ENCODE measurements at places on chromosomes 12 and 14.

DNA sequence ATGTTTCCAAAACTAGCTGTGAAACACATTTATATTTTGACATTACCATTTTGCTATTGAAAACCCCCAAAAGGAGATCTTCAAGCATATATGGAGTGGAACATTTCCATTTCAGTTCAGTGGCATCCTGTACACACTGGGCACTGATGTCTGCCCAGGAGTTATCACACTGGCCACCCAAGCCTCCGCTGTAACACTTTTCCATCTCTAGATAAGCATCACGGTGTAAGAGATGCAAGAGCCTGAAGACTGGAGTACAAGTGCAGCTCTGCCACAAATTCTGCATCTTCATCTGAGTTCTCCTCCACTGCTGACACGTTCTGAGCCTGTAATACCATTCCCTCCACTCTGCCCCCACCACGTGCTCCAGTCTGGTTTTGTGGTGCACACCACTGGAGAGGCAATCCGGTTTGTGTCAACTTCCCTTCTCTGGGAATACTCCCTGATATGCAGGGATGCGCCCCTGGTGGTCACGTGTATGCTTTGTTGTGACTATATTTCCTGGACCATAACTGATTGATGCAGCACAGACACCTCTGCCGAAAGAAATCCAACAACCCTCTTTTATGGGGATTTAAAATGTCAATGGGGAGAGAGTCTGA, 12.7 kb downstream of the SPTLC2 start:
- no peak for DNase-seq

DNA sequence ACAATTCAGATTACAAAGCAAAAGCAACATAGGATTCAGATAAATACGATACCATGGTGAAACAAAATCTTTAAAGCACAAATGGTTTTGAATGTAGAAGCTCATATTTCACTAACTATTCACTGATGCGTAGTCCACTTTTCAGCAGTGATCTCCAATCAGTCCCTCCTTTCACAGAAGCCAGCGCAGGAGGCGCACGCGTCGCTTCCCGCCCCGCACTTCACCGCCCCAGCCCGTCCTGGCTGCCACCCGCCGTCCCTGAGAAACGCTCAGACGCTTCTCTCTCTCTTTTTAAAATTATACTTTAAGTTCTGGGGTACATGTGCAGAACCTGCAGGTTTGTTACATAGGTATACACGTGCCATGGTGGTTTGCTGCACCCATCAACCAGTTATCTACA, 19.8 kb upstream of the CHFR start:
- no peak for DNase-seq

DNA sequence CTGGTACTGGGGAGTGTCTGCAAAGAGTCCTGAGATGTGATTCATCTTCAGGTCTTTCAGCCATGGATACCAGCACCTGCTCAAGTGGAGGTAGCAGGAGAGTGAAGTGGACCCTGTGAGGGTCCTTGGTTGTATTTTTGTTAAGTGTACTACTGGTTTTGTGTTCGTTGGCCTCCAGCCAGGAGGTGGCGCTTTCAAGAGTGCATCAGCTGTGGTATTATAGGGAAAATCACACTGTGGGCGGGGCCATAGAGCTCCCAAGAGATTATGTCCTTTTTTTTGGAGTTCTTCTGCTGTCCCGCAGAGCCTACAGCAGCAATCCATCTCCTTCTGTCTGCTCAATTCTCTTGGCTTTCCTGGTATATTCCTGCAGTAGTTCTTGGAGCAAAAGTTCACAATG, 66.8 kb downstream of the SPATA7 start:
- no peak for DNase-seq

DNA sequence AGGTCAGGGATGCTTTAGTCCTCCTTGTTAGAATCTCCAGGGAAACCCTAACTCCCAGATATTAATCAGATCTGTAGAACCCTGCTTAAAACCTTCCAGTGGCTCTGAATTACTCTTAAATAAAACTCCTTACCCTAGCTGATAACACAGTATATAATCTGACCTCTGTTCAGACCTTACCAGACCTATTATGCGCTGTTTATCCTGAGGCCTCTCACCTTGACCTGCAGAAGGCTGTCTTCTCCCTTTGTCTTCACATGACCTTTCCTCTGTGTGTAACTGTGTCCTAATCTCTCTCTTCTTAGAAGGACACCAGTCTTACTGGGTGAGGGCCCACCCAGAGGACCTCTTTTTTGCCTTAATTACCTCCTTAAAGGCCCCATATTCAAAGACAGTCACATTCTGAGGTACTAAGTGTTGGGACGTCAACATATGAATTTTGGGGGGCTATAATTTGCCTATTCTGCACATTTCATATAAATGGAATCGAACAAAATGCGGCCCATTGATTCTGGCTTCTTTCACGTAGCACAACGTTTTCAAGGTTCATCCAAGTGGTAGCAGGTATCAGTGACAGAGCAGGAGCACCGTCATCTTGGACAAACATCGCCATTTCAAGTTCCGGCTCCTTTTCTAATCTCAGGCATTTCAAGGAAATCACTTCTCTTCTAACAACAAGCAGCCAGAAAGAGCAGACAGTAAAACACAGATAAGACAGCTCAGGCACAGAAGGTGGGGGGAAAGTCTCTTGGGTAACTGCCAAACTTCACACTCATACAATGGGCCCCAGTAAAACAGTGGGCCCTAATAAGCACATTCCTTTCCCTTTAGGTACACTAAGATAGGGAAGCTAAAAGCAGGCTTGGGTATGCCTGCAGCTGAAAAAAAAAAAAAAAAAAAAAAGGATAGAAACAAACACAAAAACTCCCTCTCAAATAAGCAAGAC, 200.2 kb upstream of the NUDT4 start:
- DNase-seq = no peak

GRCh38 chr12:107092669-107093416, 506 bp downstream of the CRY1 start:
- DNase-seq = no peak

GRCh38 chr12:64965920-64966319, 141.5 kb downstream of the TBC1D30 start:
- no peak for DNase-seq

- peak; percentile 32 for DNase-seq
These were observed 91.8 kb downstream of the PLXNC1 start for GRCh38 chr12:94240171-94240570.

- no peak for DNase-seq
These were observed 84.8 kb upstream of the FICD start for GRCh38 chr12:108430245-108430644.

DNA sequence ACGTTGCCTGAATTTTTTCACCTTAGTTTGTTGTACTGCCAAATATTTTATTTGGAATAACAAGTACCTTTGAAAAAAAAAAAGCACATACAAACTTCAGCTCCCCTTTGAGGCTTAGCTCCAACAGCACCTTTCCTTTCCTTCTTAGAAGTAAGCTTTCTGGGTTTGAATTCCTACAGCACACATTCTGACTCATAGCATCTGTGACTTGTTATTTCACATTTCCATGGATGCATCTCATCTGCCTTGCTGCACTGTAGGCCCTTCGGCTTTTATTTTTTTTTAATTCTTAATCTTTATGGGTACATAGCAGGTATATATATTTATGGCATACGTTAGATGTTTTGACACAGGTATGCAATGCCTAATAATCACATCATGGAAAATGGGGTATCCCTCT, 7.2 kb downstream of the LGALS3 start:
- no peak for DNase-seq

DNA sequence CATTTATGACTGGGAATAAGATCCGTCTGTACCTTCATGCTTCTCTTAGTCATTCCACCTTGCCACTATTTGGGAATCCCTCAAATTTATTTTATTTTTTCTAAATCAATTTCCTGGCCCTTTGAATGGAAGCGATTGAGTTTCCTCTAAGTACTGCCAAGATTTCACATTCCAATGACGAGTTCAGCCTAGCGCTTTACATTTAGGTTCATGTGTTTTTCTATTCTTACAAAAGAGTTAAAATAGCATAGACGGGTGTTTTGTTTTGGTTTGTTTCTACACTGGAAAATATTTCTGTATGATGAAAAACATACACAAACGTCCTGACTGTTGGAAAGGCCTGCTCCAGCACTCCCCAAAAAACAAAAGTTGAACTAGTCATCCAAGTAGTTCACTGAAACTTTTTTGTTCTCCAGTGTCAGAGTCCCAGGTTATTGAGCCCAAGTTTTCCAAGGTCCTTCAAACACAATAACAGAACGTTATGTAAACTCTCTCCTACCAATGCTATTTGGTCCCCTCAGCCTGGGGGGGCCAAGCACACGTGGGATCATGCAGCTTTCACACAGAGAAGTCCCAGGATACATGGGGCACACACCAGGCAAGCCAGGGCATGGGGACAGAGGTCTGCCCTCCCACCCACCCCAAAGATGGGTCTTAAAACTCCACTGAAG, 74.8 kb upstream of the FOXN3 start:
- no peak for DNase-seq

- DNase-seq = no peak
These were observed 39.7 kb downstream of the FOXN4 start for GRCh38 chr12:109269428-109269827.

- no peak for DNase-seq
These were observed 52.7 kb upstream of the ZDHHC17 start for GRCh38 chr12:76711241-76711640.

GRCh38 chr12:106488884-106489283, 93.9 kb upstream of the RFX4 start:
- DNase-seq = no peak

DNA sequence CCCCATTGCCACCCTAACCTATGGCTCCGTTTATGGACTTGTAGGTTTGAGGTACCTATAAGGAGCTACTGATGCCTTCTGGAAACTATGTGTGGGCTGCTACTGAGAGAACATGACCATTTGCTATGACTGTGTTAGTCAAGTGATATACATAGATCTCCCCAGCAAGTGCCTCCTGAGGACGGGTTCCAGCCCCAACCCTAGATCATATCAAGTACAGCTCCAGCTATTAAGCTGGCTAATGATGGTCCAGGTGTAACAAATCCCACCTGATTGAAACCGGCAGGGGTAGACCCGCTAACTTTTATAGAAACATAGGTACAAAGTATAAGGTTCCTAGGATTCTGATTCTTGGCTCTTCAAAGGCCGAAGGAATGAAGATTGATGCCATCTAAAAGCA, 23.7 kb downstream of the NINJ2 start:
- DNase-seq = no peak

DNA sequence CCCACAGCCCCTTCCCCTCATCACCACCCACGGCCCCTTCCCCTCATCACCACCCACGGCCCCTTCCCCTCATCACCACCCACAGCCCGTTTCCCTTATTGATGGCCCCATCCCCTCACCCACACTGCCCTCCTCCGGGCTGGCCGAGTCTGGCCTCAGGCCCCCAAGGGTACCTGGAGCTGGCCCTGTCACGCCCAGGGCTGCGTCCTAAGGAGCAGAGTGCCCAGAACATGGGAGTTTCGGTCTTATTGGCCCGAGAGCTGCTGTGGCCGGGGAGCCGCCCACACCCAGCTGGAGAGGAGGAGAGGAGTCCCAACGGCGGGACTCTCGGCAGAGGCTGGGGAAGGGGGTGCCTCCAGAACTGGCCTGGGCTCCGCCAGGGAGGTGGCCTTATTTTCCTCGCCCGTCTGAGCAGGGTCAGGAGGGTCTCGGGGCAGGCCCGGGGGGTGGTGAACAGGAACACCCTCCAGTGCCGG, 182.3 kb downstream of the KIF26A start:
- DNase-seq = no peak

DNA sequence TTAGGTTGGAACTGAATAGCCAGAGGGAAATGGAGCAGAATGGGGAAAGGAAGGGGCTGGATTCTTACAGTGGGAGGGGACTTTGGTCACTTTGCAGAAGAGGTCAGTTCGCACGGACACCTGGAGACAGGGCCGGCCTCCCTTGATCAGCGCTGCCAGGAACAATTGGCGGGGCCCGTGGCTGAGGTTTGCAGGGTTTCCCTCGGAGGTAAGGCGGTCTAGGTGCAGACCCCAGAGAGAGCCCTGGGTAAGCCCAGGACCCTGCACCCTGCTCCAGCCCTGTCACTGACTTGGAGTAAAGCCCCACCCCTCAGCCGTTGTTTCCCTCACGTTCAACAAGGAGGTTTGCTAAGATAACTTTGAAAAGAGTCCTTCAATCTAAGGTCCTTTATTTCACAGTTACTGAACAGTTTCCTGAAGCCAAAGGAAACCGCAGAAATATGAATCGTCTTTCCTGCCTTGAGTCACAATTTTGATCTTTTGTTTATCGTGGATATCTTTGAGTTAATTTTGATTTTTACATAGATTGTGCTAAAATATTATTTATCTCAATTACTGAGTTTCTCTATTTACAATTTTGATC, 231.4 kb upstream of the RTL1 start:
- no peak for DNase-seq

DNA sequence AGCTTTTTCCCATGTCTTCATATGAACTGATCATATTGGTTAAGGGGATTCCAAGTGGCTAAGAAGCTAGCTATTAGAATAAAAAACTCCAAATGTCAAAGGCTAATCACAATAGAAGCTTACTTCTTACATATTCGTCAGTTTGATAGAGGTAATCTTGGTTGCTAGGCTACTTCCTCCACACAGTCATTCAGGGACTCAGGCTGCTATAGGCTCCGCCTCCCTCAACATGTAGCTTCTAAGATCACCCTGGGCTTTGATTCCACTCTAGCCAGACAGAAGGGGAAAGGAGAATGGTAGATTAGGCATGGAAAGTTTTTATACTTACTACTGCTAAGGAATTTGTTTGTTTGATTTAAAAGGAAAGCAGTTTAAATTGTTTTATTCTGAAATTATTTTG, 207.9 kb downstream of the EFCAB11 start:
- DNase-seq = no peak

GRCh38 chr12:120928864-120929652, 24.9 kb upstream of the SPPL3 start:
- DNase-seq = no peak

- DNase-seq = no peak
These were observed 80.8 kb downstream of the RIC8B start for GRCh38 chr12:106855221-106855758.

DNA sequence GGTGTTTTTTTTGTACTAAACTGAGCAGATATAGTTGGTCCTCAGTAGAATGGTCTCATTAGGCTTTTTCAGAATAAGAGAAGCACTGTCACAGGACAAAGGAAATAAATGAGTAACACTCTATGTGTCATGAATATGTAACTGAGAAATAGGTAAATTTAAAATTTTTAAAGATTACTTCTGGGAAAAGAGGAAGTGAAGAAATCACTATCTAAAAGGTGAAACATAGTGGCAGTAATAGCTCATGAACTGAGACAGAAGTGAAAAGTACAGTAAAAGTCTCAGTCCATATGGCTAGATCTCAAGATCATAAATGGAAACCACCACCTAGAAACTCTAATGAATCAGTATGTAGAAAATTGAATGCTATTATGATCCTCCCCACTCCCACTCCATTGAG, 89.3 kb upstream of the TTC7B start:
- DNase-seq = peak; percentile 1

DNA sequence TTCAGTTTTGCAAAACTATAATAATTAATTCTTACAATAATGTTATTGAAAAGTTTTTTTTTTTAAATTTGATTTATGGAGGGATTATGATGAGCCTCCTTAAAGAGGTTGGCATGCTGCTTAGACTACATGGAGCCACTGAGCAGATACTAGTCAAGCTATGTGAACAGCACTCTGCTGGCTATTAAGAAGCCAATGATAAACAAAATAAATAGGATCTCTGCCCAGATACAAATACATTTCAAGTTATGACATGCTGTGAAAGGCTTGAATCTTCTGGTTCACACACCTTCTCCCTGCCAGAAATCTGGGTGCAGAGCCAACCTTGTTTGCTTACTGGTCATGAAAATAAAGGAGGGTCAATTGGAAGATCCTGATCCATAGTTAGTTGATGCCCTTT, 107.4 kb upstream of the NAV3 start:
- DNase-seq = no peak
